Activated CD4-positive, alpha-beta T cell treated with anti-CD3 and anti-CD28 coated beads, Interleukin-2, amount 10 ng/mL, durations not matched to agents 24 days and 14 days (primary cell): ENCODE measurements at places on chromosomes 3 and 15. TPM values are rescaled to one million over a fixed set of nuclear protein-coding genes. Genes with fewer than 3 reads are reported as not detected.
A peak's percentile ranks its signal among the peaks of the same experiment; 100 is the strongest.

GRIP2 gene
- total RNA-seq = not detected in 2 replicates

GRCh38 chr3:39903253-39903652 is 93.8 kb downstream of the MYRIP start:
- no peaks in the 10 kb centered on the region for H3K4me1 ChIP-seq
- no peak for DNase-seq
- H3K36me3 ChIP-seq = no peaks in the 10 kb centered on the region
- no peaks in the 10 kb centered on the region for H3K27me3 ChIP-seq

DNA sequence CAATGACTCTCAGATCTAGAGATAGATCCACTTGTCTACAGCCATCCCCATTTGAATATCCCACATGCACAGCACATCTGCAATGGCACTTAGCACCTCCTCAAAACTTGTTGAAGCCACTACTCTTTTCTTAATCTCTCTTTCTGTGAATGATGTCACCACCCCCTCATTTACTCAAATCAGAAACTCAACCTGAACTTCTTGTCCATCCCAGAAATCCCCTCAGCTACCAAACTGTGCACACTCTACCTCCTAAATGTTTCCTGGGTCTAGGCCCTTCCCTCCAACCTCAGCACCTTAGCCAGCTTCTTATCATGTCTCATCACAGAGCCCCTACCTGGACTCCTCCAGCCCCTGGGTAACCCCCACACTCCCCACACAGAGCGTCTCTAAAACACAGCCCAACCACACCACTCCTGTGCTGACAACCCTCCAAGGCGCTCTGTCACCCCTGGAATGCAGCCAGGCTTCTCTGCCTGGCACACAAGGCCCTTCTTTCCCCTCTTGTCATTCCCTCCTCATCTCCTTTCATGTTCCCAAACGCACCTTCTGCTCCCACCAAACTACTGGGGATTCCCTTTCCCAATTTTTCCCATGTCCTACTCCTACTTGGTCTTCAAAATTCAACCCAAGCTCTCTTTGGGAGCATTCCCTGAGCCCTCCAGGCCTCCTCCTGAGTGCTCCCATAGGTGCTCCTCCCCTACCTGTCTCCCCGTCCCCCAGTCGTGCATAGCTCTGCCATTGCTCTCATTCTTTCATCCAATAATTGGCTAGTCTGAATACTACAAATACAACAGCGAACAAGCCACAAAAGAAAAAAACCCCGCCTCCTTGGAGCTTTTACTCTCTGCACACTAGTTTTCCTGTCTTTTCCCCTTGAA is 39.8 kb upstream of the ZBTB38 start:
- H3K36me3 ChIP-seq = no peaks in the 10 kb centered on the region
- H3K4me3 ChIP-seq = no peak overlapping the region
- no peak for DNase-seq
- H3K4me1 ChIP-seq = peaks cover 14% of the 10 kb centered on the region
- H3K27me3 ChIP-seq = no peaks in the 10 kb centered on the region

- H3K27me3 ChIP-seq = no peaks in the 10 kb centered on the region
- no peak overlapping the region for H3K4me3 ChIP-seq
- no peak for DNase-seq
- H3K4me1 ChIP-seq = no peaks in the 10 kb centered on the region
- H3K36me3 ChIP-seq = no peaks in the 10 kb centered on the region
These were observed 533.5 kb downstream of the IGSF11 start for GRCh38 chr3:118501152-118501551.

- H3K36me3 ChIP-seq = no peaks in the 10 kb centered on the region
- H3K27me3 ChIP-seq = peaks cover 20% of the 10 kb centered on the region
- H3K4me3 ChIP-seq = no peak overlapping the region
- DNase-seq = no peak
- H3K27ac ChIP-seq = no peak overlapping the region
These were observed 103.1 kb downstream of the TLE3 start for GRCh38 chr15:69994429-69995205.

- peaks cover 41% of the 10 kb centered on the region for H3K4me1 ChIP-seq
- no peaks in the 10 kb centered on the region for H3K36me3 ChIP-seq
- H3K27ac ChIP-seq = peak overlapping the region; percentile 17
These were observed 14.8 kb downstream of the GPR87 start for GRCh38 chr3:151301787-151302186.

DNA sequence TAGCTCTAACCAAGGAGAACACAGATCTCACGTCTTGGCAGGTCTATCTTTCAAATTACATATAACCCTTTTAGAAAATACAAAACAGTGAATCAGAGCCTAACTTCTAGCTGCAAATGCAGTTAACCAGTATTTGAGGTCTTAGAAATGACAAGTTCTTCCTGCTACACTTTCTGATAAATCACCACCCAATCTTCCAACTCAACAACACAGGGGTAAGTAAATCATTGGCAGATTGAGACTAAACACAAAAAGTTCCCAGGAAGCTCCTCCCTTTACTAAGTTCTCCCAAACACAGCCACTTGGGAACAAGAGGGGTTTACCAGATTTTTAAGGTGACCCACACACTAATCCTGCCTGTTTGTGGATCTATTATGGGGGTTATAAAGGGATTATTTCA is at the start of gene A4GNT:
TSS of gene A4GNT (minus strand) at position 152 of the 400 bp plus-strand sequence. CDS start 1,134 bp downstream, outside the sequence.
- DNase-seq = peak; percentile 7
- no peaks in the 10 kb centered on the region for H3K4me1 ChIP-seq
- H3K4me3 ChIP-seq = no peak within 1 kb of the TSS
- H3K27me3 ChIP-seq = peaks cover 17% of the 10 kb centered on the region

- no peak overlapping the region for H3K27ac ChIP-seq
- peaks cover 23% of the 10 kb centered on the region for H3K4me1 ChIP-seq
- H3K36me3 ChIP-seq = no peaks in the 10 kb centered on the region
- DNase-seq = no peak
These were observed 2.4 kb downstream of the COLQ start for GRCh38 chr3:15519096-15519495.

- peaks cover 3% of the 10 kb centered on the region for H3K27me3 ChIP-seq
- no peaks in the 10 kb centered on the region for H3K4me1 ChIP-seq
- no peaks in the 10 kb centered on the region for H3K36me3 ChIP-seq
These were observed 158.0 kb upstream of the TMC3 start for GRCh38 chr15:81532001-81532400.

GRCh38 chr15:65612616-65612946 is 1.6 kb upstream of the INTS14 start:
- no peaks in the 10 kb centered on the region for H3K27me3 ChIP-seq
- H3K4me1 ChIP-seq = peaks cover 28% of the 10 kb centered on the region
- peak overlapping the region; percentile 17 for H3K4me3 ChIP-seq
- no peak overlapping the region for H3K27ac ChIP-seq
- no peak for DNase-seq
- H3K36me3 ChIP-seq = peaks cover 2% of the 10 kb centered on the region
